K562 (cell line): ENCODE measurements at places on chromosomes 6 and 20. TPM values are rescaled to one million over a fixed set of nuclear protein-coding genes. Genes with fewer than 3 reads are reported as not detected.

GRCh38 chr6:24743265-24743943 is 24.4 kb upstream of the C6orf62 start:
- no peaks in the 10 kb centered on the region for H3K27me3 ChIP-seq
- H3K4me3 ChIP-seq: no peak overlapping the region
- H3K4me1 ChIP-seq: peaks cover 14% of the 10 kb centered on the region

DNA sequence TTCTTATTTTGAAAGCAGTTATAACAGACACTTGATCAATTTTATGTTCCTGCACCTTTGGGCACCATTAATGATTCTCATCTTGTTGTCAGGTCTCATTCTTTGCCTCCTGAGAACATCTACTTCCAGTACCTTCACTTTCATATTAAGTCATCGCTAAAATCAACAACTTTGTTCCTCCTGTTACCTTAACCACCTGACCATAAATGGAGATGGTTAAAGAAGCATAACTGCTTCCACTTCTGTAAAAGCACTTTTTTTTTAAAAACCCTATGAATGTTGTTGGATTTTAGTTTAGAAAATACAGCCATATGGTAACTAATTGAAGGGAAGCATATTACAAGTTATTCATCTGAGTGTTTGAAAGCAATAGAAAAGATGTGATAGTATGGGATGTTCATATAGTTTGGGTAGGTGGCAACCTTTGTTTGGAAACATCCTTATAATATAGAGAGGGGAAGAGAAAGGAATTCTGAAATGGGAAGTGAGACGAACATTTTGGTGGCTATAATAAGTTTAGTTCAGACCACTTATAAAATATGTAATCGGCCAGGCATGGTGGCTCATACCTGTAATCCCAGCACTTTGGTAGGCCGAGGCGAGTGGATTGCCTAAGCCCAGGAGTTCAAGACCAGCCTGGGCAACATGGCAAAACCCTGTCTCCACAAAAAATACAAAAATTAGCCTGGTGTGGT is 53.9 kb downstream of the AFG1L start:
- H3K27me3 ChIP-seq: no peaks in the 10 kb centered on the region
- no peak overlapping the region for H3K4me3 ChIP-seq
- no peaks in the 10 kb centered on the region for H3K36me3 ChIP-seq
- no peak for DNase-seq
- H3K27ac ChIP-seq: no peak overlapping the region

DNA sequence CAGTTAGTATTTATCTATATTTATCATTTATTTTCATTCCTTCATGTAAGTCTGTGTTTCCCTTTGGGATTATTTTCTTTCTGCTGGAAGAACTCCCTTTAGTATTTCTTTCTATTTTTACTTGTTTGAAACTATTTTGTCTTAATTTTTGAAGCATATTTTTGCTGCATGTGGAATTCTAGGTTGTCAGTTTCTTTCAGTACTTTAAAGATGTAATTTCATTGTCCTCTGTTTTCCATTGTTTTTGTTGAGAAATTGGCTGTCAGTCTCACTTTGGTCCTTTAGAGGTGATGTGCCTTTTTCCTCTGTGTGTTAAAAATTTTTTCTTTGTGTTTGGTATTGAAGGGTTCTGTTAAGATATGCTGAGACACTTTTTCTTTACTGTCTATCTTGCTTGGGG is 17.1 kb downstream of the RNF182 start:
- H3K4me1 ChIP-seq: no peaks in the 10 kb centered on the region
- no peak for DNase-seq
- H3K36me3 ChIP-seq: no peaks in the 10 kb centered on the region
- no peak overlapping the region for H3K27ac ChIP-seq
- no peaks in the 10 kb centered on the region for H3K27me3 ChIP-seq

DNA sequence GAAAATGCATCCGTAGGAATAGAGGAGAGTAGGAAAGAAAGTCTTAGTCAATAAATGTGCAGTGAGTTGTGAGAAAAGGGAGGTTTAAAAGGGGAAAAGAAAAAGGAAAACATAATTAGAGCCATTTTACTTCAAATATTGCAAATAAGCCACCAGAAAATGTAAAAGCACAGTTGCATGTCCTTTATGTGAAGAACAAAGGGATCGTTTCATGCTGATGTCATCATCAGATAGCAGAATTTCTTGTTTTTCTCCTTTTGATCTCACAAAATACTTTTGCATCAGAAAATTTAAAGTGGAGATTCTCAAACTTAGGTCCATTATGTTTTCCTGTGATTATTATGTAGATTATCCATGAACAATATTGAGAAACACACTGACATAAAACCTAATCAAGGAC is 166.7 kb downstream of the HAO1 start:
- no peak overlapping the region for H3K27ac ChIP-seq
- no peak overlapping the region for H3K4me3 ChIP-seq
- H3K27me3 ChIP-seq: no peaks in the 10 kb centered on the region
- H3K4me1 ChIP-seq: no peaks in the 10 kb centered on the region

DNA sequence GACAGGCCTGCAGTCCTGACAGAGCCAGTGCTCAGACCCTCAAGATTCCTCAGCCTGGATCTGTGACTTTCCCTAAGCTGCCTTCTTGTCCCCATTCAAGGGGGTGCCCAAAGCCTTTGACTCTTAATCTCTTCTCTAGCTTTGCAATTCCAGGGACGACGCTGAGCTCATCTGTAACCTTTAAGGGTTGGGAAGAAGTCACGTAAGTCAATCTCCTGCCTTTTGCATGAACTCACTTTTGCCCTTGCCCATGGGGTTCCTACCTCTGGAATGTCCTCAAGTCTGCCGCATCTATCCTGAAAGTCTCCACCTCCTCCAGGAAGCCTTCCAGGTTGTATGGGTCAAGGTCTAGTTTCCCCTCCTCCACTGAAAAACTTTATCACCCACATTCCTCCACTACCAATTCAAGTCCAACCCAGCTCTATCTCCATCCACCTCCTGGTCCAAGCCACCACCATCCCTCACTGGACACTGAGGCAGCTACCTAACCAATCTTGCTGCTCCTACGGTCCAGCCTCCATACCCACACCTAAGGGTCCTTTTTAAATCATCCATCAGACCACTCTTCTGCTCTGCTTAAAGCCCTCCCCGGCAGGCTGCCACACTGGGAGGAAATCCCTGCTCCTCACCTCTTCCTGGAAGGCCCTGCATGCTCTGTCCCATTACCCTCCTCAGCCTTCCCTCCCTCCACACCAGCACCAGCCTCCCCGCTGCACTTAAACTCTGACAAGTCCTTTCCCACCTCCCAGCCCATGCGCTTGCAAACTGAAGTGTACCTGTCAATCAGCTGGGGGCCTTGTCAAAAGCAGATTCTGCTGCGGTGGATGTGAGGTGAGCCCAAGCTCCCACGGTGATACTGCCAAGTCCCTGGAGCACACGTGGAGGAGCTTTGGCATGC is 29.7 kb downstream of the PREX1 start:
- peaks cover 12% of the 10 kb centered on the region for H3K4me1 ChIP-seq
- no peaks in the 10 kb centered on the region for H3K36me3 ChIP-seq
- H3K27ac ChIP-seq: no peak overlapping the region
- 0 out of 2 replicates have a peak, but pooled peaks cover 5% of the 10 kb centered on the region for H3K27me3 ChIP-seq
- DNase-seq: no peak

DNA sequence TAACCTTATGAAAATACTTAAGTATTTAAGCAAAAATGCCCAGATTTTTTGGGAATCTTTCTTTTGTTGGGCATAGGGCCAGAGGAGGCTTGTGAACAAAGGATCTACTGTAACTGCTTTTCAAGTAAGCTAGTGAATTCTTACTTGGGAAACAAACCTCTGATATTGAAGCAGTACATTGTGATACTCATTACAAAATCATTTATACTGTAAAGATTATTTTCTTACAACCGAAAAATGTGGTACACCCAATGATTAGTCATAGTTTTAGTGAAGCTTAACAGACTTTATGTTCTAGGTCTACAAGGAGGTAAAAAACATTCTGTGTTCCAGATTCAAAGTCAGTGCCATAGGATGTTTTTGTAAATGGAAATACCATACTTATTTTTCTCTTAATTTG is 272.9 kb upstream of the KCNQ5 start:
- H3K27me3 ChIP-seq: no peaks in the 10 kb centered on the region
- H3K4me3 ChIP-seq: no peak overlapping the region
- H3K4me1 ChIP-seq: no peaks in the 10 kb centered on the region
- no peak for DNase-seq
- H3K36me3 ChIP-seq: no peaks in the 10 kb centered on the region

DNA sequence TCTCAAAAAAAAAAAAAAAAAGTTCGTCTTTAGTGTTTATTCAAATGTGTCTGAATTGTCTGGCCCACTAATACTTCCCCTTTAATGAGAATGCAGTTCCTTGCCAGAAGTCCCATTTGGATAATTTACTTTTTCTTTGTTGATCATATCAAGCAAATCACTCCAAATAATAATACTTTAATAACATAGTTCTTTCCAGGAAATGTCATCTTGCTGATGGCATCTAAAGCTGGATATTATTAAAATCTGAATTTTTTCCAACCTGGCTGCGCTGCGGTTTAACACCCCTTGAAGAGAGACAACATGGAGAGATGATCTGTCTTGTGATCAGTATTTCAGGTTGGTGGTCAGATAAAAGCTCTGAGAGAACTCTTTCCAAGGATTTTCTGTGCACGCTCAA is 111.2 kb upstream of the CNKSR3 start:
- no peak overlapping the region for H3K27ac ChIP-seq
- no peaks in the 10 kb centered on the region for H3K27me3 ChIP-seq
- no peak overlapping the region for H3K4me3 ChIP-seq
- H3K4me1 ChIP-seq: no peaks in the 10 kb centered on the region

DNA sequence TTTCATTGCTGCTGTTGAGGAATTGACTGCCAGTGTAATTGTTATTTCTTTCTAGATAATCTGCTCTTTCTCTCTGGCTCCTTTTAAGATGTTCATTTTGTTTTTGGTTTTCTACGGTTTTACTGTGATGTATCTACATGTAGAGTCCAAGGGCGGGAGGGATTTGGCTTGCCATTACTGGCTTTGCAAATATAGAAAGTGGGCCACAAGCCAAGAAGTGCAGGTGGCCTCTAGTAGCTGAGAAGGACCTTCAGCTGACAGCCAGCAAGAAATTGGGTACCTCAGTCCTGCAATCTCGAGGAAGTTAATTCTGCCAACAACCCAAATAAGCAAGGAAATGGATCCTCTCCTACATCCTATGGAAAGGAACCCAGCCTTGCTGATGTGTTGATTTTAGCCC is 42.8 kb upstream of the GLP1R start:
- DNase-seq: peak; percentile 67
- H3K4me1 ChIP-seq: peaks cover 24% of the 10 kb centered on the region
- H3K27ac ChIP-seq: no peak overlapping the region
- no peaks in the 10 kb centered on the region for H3K36me3 ChIP-seq

GRCh38 chr20:2757969-2758368 is 42.5 kb downstream of the CPXM1 start:
- no peak overlapping the region for H3K4me3 ChIP-seq
- H3K27me3 ChIP-seq: no peaks in the 10 kb centered on the region
- H3K36me3 ChIP-seq: no peaks in the 10 kb centered on the region
- peaks cover 12% of the 10 kb centered on the region for H3K4me1 ChIP-seq

DNA sequence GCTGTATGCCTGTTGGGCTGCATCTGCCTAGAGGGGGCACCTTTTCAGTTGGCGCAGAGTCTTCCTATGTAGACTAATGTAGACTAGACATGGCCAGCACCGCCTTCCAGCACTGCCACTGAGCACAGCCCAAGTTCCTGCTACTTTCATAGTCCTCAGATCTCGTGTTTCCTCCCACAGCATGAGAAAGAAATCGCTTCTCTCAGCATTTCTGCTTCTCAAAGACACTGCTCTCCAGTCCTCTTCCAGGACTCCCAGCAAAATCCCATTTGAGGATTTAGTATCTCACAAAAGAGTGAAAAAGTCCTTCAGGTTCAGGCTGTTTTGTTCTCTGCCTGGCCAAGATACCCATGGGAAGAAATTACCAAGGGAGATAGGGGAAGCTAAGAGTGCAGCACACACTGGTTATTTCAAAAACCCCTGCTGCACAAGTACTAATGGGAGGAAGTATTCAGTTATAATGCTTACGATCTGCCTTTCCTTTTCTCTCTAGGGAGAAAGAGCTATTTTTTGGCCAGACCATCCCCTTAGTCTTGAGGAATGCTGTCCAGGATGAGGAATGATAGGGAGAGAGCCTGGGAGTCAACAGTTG is 35.7 kb downstream of the OGFRL1 start:
- no peaks in the 10 kb centered on the region for H3K27me3 ChIP-seq
- DNase-seq: no peak
- H3K36me3 ChIP-seq: no peaks in the 10 kb centered on the region
- H3K4me1 ChIP-seq: no peaks in the 10 kb centered on the region

- H3K4me1 ChIP-seq: peaks cover 17% of the 10 kb centered on the region
- peak; percentile 62 for DNase-seq
- H3K27ac ChIP-seq: peak overlapping the region; percentile 21; the same call in 1 of the 3 replicates
- H3K4me3 ChIP-seq: no peak overlapping the region
Observed at GRCh38 chr20:38997622-38998021, 35.5 kb downstream of the DHX35 start.

DNA sequence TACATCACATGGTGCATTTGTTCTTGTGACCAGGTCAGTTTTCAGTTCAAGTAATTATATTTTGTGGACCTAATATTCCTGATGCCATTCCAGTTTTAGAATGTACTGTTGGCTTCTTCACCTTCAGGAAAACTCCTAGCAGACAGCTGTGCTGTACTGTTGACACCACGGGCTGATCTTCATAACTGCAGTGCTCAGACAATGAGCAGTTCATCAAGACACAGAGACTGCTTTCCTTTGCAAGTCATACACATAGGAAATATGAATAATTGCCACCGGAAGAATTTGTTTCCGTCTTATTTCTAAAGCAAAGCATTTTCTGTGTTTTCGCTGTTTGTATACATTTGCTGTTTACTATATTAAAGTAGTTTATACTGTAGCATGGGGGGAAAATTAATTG is 89.8 kb downstream of the C6orf118 start:
- H3K36me3 ChIP-seq: no peaks in the 10 kb centered on the region
- H3K27me3 ChIP-seq: no peaks in the 10 kb centered on the region
- H3K27ac ChIP-seq: no peak overlapping the region
- no peak for DNase-seq
- no peaks in the 10 kb centered on the region for H3K4me1 ChIP-seq

- no peak for DNase-seq
- peaks cover 36% of the 10 kb centered on the region for H3K27me3 ChIP-seq
- H3K4me3 ChIP-seq: no peak overlapping the region
- H3K4me1 ChIP-seq: no peaks in the 10 kb centered on the region
- no peaks in the 10 kb centered on the region for H3K36me3 ChIP-seq
Observed at GRCh38 chr6:168671028-168671862, 230.3 kb downstream of the SMOC2 start.

GRCh38 chr20:1800180-1800579 is 95.0 kb upstream of the SIRPA start:
- peaks cover 4% of the 10 kb centered on the region; the same call in 1 of the 3 replicates for H3K27me3 ChIP-seq
- DNase-seq: no peak
- H3K36me3 ChIP-seq: no peaks in the 10 kb centered on the region
- peaks cover 5% of the 10 kb centered on the region for H3K4me1 ChIP-seq
- no peak overlapping the region for H3K27ac ChIP-seq

AFG1L gene
- total RNA-seq: 12.3 and 17.5 TPM in 2 replicates

GNRH2 gene
- not detected in 2 replicates for total RNA-seq

SPDEF gene
- 0.11 and 0.16 TPM in 2 replicates for total RNA-seq

C6orf15 gene
- not detected in 2 replicates for total RNA-seq

HSPA12B gene
- total RNA-seq: 0.07 TPM in 1 of 2 replicates, not detected in the other

TBC1D32 gene
- total RNA-seq: 5.7 and 7.0 TPM in 2 replicates

GHRH gene
- total RNA-seq: not detected in 2 replicates

HLA-DRB5 gene
- total RNA-seq: 0.27 TPM in 1 of 2 replicates, not detected in the other

TNXB gene
- 24.2 and 25.8 TPM in 2 replicates for total RNA-seq

C20orf202 gene
- 0.11 TPM in 1 of 2 replicates, not detected in the other for total RNA-seq
